ENCODE measurements at places on chromosomes 4 and X.

DNA sequence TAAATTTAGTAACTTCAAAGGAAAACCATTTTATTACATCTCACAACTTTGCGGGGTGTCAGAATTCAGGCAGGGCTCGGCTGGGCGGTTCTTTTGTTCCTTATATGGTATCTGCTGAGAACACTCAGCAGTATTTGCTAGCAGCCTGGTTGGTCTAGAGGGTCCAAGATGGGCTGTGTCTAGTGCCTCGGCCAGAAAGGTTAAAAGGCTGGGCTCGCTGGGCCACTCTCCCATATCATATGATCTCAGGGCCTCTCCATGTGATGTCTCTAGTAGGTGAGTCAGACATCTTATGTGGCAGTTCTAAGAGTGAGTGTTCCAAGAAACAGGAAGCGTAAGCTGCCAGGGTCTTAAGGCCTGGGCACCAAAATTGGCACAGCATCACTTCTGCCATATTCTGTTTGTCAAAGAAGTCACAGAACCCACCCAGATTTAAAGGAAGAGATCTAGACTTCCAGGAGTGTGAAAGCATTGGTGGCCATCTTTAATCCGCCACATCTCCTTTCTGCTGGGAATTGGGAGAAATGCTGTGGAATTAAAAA is 100.9 kb upstream of the ATP6AP2 start:
- DNase-seq = no peak

GRCh38 chr4:161336016-161336530 is 827.7 kb downstream of the FSTL5 start:
- no peak for DNase-seq

GRCh38 chrX:122245943-122246342 is 938.1 kb upstream of the GRIA3 start:
- DNase-seq = no peak

DNA sequence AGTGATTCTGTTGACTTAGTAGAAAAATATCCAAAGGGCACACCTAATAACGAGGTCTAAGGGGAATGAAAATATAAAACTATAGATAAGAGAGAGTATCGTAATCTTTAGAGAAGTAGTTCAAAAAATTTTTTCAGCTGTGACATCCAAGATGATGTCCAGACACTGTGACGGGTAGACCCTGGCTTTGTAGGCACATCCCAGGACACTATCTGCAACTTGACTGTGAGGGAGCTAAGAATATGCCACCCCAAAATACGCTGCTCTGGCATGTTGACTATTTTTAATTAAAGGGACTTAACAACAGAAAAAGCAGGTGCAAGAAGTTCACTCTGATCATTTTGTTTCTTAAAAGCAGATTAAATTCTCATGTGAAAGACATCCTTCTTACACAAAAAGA is 89.5 kb downstream of the CLCN4 start:
- no peak for DNase-seq

GRCh38 chr4:38132843-38133662 is 172.9 kb downstream of the PTTG2 start:
- DNase-seq = no peak

DNA sequence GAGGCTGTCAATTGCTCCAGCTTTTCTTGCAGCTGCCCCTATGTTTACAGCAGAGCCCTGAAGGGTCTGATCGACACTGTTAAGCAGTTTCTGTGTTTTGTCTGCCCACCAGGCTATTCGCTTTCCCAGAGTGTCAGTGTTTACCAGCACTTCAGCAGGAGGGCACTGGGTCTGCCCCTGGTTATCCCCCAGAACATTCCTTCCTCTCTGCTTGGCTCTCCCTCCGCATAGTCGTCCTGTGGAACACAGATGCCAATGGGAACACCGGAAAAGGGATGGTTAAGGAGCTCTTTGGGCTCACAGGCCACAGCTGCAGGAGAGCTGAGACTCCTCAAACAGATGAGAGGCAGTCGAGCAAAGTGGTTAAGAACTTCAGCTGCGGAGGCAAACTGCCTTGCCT is 71.3 kb upstream of the FBXW7 start:
- DNase-seq = no peak

- DNase-seq = no peak
Observed at GRCh38 chr4:13523105-13523477, 21.2 kb downstream of the NKX3-2 start.

- no peak for DNase-seq
Observed at GRCh38 chr4:127505203-127505602, 127.6 kb upstream of the INTU start.

GRCh38 chr4:145898466-145898865 is 40.2 kb downstream of the ZNF827 start:
- no peak for DNase-seq

DNA sequence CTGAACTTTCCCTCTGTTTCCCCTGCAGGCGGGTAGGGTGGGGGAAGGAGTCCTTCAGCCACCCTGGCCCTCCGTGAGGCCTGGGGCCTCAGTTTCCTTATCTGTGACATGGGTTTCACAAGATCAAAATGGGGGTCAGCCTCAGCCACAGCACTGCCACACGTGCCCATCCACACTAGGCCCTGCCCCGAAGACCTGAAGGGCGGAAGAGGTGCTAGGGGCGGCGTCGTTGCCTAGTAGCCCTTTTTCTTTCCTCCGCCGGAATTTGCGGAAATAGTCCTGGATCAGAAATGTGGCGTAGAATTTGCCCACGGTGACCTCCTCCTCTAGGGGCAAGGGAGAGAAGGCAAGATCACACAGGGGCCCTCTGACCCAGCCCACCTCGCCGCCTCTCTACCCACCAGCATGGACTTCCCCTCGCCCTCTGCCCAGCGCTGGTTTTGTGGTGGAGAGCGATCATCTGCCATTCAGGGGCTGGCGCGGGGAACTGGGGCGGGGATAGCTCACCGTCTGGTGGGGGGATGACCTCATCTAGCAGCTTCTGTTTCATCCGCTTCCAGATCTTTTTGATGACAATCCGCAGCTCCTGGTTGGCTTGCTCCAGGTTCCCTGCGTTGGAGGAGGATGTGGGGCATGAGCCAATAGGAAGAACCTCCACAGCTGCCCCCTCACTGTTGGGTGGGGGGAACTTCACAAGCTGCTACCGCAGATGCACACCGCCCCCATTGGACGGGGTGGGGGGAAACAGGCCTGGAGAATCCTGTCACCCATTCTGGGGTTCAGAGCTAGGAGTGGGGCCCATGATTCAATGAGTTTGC is 9.7 kb upstream of the SYP start:
- DNase-seq = peak; percentile 41

GRCh38 chrX:53379747-53380146 is 42.7 kb downstream of the SMC1A start:
- no peak for DNase-seq

DNA sequence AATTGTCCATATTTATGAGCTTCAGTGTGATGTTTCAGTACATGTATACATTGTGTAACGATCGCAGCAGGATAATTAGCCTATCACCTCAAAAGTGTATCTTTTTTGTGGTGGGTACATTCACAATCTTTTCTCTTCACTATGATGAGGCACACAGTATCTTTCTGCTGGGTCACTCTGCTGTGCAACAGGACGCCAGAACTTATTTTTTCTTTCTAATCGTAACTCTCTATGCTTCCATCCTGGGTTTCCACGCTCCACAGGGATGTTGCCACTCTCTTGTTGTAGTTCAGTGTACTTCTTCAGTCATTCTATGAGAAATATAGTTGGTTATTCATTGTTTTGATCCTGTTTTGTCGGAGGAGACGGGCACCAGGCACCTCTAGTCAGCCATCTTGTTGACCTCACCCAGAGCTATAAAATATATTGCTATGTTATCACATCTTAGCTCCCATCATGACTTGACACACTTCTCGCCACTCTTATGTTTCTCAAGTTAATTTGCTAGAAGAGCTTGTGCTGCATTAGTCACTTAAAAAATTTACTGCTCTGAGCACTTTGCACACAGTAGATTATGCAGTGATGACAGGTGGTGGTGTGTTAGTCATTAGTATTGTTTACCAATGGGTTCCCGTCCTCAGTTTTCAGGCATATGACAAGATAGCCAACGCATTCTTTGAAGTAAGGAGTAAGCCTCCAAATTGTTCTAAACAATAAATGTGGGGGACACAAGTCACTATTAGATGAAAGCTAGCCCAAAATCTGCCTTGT is 1002.7 kb upstream of the PCDH7 start:
- no peak for DNase-seq

DNA sequence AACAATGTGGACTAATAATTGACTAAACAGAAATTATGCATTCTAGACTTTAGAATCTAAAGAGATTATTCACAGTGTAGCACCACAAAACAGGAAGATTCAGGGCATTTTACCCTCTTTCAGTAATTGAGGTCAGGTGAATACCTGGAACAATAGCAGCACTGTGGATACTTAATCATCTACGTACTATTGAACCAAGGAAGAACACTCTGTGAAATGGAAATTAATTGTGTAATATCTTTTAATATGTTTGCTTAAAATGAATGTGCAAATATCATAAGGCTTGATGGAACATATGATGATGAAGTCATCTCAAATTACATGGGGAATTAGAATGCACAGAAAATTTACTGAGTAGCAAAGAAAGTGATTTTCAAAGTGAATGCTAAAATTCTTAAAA is 68.5 kb upstream of the MAP9 start:
- no peak for DNase-seq

DNA sequence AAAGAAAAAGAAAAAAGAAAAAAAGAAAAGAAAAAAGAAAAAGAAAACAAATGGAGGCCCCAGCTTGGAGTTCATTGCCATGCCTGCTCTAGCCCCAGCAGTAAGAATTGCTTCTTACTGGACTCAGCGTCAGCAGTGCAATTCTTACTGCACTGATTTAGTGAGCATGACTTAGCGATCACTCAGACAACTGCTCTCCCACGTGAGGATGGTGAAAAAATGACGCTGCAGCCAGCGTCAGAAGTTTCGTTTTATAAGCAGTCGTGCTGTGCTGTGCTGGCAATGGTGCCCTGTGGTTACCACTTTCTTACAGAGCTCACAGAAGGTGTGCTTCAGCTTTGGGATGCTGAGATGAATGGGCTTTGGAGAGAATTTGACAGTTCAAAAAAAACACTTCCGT is 68.3 kb upstream of the DDX3X start:
- DNase-seq = no peak

- DNase-seq = no peak
Observed at GRCh38 chr4:164109503-164109902, 615.0 kb downstream of the TMA16 start.

DNA sequence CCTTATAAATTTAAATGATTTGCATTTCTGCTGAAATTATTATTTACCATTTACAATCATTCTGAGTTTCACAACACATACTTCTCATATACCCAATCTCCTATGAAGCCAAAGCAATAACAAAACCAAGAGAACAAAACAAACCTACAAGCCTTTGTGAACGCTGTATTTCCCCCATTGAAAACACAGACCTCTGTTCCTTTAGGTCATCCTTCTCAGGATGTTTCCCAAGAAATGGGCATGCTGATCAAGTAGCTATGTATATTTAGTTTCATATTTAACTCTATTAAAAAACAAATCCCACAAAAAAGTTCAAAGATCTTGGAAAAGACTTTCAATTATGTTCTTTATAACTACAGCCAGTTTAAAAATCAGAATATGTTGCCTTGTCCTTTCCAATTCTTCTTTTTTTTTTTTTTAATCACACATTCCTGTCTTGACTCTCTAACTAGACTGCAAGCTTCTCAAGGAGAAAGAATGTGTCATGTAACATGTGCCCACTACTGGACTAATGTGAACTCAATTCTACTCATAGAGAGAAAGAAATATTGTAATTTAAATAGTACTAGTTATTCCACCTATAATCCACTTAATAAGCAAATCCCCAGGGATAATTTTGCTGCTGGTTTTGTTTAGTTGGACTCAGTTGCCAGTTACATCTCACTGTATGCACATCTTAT is 84.3 kb upstream of the PRSS48 start:
- no peak for DNase-seq

DNA sequence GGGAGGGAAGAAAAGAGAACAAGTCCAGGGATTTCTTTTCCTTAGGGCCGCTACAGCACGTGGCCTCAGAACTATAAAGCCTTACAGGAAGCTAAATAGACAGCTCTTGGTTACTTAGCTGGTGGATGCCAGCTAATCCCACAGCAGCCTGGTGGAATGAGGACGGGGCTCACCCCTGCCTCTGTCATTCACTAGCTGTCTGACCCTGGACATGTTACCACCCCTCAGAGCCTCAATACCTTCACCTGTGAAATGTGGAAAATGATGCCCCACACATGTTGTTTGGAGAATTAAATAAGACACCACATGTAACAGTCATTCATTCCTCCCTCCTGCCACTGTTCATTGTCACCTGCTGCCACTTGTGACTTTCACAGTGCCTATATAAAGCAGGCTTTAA is 15.7 kb downstream of the CCKAR start:
- no peak for DNase-seq

GRCh38 chrX:105882581-105883275 is 60.4 kb downstream of the NRK start:
- DNase-seq = no peak

GRCh38 chr4:76614589-76614988 is 179.6 kb downstream of the SHROOM3 start:
- no peak for DNase-seq

DNA sequence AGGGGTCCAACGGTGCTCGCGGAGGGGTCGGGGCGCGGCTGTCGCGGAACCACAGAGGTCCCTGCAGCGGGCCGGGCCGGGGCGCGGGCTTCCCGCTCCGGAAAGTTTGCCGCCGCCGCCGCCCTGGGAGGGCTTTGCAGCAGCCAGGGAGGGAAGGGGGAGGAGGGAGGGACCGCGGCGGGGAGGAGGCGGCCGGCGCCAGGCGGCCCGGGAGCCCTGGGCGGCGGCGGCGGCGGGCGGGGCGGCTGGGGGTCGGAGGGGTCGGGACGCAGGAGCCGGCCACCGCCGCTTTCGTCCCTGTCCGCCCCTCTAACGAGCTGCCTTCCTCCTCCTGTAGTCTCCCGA is 375 bp downstream of the FGFR3 start:
- peak; percentile 58 for DNase-seq

All from WERI-Rb-1 (cell line).